ENCODE measurements at places on chromosomes 1 and 21.
A peak's percentile ranks its signal among the peaks of the same experiment; 100 is the strongest.

DNA sequence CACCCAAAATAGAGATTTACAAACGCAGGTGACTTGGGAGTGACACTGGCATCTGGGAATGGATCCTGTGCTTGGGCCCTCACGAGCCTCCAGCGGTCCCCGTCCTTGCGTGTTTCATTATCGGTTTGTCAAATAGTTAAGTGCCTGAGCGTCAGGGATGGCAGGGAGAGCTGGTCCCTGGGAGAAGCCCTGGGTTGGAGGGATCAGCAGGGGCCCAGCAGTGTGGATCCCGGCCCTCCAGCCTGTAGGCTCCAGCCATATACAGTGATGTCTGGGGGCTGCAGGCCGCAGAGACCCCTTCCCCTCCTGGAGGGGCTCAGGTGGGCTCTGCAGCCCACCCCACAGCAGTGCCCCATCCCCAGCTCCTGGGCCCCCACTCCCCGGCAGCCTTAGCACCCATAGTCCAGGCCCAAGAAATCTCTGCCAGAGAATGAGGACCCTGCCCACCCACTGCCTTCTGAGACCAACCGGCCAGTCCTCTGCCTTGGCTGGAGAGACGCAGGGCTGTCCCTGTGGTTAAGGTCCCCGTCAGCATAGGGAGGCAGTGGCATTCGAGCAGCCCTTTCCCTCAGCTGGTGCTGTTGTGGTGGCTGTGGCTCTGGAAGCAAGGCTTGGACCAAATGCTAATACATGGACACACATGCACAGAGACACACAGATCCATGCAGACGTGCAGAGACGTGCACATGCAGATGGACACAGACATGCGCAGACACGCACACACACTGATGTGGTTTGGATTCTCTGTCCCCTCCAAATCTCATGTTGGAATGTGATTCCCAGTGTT is 2.4 kb upstream of the SLC19A1 start:
- no peak for DNase-seq

DNA sequence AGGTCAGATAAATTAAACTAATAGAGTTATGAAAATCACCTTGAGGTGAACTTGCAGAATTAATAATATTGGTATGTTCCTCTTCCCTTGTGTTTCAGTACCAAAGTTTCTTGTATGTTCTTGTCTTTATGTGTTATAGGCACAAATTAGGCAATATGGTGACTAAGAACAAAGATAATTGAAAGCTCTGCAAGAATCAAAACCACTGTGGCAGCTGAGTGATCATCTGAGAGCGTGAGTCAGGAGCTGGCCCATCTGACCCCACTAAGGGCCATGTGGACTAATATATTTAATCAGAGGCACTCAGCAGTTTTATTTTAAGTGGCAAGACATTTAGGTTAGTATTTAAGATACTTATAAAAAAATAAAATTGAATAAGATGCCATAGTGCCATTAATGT is 12.8 kb upstream of the CASQ2 start:
- no peak for DNase-seq

DNA sequence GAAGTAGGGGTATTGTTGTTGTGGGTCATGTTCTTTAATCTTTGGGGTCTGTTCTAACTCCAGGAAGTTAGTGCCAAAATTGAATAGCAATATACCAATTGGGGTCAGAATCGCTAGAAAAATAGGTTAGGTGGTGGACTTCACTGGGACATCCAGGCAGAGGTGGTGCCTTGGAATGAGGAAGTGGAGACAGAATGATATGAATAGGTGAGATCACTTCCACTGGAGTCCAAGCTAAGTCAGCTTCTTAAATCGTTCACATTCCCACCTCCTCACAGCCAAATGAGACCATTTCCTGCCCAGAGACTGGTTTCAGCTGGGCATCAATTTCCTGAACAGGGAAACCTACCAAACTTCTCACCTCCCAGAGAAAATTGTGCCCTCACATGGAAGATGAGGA is 137.8 kb upstream of the RAB4A start:
- DNase-seq = no peak

GRCh38 chr21:45963232-45963570 is 18.4 kb upstream of the COL6A1 start:
- DNase-seq = no peak

GRCh38 chr1:117104986-117105385 is 16.6 kb downstream of the TRIM45 start:
- no peak for DNase-seq

DNA sequence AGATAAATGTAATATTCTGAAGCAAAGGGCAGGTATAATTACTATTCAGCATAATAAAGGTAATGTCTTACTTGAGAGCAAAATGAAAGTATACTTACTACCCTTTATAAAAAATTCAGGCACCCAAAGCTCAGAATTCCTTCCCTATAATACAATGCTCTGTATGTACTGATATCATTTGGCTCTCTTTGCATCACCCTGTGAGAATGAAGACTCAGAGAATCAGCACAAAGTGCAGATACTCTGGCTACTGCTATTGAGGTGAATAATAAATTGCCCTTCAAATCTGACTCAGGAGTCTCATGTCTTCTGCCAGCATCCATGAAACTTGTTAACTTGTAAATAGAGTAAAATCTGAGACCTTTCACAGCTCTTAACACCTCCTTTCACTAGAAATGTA is 108.5 kb upstream of the KCTD3 start:
- no peak for DNase-seq

- DNase-seq = peak; percentile 54
Measured at GRCh38 chr1:155645034-155645598, 35.1 kb downstream of the MSTO1 start.

GRCh38 chr1:230985711-230986110 is 6.8 kb downstream of the ARV1 start:
- peak; percentile 77 for DNase-seq

GRCh38 chr1:209328196-209328595 is 255.3 kb upstream of the CAMK1G start:
- DNase-seq = no peak

- no peak for DNase-seq
Measured at GRCh38 chr1:201436393-201436792, 14.9 kb upstream of the TNNI1 start.

DNA sequence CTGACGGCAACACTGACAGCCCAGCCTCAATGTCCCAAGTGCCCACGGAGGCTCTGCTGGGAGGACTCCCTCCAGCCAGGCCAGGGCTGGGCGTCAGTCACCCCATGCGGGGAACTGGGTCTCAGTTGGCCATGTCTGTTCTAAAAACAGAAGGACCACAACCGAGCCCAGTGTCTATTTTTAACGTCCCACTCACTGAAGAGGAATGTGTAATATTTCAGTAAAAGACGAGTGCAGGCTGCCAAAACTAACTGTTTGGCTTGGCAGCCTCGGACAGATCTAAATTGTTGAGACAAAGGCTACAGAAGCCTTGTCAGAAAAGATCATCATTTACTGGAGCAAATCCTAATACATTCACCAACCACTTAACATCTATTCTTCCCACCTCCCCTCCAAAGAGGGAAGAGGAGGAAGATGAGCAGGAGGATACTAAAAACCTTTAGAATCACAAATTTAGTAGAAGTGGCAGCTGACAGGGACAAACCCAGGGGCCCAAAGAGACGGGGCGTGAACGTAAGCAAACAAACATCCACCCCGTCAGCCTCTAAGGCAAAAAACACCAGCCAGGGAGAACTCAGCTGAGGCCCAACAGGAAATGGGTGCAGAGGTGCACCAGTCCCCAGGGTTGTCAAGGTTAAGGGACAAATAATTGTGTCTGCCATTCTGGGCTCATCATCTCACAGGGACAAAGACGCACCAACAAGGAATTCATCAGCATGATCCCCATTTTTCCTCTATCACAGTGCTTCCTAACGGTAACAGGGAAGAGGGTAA is 18.7 kb downstream of the C1orf198 start:
- DNase-seq = no peak

- no peak for DNase-seq
Measured at GRCh38 chr1:225464851-225465792, 37.3 kb upstream of the LBR start.

- no peak for DNase-seq
Measured at GRCh38 chr21:46605767-46606426, 1.0 kb upstream of the S100B start.

DNA sequence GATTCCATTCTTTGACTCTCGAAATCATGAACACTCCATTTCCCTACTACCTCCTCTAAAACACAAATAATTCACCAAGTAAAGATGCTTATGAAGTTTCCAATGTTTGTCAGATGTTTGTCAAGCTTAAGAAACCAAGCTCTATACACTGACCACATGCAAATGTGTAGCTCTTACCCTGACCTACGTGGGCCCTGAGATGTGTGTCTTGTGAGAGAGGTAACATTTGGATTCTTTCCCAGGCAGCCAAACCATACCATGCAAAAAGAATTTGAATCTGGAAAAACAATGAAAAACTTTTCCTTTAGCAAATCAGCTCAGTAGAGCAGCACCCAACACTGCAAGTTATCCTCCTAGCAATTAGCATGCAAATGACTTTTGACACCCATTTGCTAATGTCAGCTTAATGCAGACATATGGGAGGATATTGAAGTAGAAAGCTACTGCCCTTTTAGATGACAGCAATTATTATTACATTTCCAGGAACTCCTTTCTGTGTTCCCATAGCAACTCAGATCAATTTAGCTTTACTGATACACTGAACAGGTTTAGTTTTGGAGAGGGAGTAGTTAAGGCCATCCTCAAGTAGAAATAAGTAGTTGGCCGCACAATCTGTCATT is 83.2 kb upstream of the RGS4 start:
- DNase-seq = no peak

DNA sequence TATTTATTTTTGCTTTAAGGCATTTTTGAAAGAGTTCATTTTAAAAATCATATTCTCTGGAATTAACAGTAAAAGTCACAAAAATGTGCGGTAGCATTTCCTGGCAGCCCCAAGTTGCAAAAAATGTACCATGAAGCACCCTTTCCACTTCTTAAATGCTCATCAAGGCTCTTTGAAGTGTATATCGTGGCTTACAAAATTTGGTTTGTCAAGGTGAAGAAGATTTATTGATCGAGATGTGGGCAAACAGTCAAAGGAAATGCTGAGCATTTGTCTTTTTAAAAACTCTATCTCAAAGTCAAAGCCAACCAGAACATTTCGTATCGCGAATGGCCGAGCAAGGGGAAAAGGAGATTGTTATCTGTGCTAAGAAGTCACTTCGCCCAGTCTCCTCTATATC is 277.5 kb upstream of the KAZN start:
- DNase-seq = no peak

- no peak for DNase-seq
Measured at GRCh38 chr21:34540206-34540605, 28.2 kb upstream of the KCNE1 start.

DNA sequence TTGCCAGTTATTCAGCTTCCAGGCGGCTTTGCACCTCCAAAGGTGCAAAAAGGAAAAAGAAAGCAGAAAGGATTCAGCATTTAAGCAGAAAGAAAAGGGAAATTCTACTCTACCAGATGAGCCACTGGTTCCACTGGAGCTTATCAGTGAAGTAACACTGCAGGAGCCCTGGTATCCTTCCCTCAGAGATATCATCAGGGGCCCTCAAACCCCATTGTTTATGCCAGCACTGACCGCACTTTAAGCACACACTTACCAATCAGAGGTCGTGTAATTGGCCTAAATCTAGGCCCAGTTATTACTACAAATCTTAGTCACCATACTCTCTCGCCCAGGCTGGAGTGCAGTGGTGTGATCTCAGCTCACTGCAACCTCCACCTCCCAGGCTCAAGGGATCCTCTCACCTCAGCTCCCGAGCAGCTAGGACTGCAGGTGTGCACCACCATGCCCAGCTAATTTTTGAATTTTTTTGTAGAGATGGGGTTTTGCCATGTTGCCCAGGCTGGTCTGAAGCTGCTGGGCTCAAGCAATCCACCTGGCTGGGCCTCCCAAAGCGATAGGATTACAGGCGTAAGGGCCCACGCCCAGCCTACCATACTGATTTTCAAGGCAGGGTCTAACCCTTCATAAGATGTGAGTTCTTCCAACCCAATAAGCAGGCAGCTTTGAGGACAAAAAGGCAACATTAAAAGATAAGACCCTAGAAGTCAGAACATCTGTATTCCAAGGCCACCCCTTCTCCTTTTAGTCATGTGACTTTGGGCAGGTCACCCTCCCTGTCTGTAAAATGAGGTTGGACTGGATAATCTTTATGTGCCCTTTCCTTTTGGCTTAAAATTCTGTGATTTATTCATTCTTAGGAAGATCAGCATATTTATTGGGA is 125.3 kb downstream of the SYT2 start:
- DNase-seq = peak; percentile 66

DNA sequence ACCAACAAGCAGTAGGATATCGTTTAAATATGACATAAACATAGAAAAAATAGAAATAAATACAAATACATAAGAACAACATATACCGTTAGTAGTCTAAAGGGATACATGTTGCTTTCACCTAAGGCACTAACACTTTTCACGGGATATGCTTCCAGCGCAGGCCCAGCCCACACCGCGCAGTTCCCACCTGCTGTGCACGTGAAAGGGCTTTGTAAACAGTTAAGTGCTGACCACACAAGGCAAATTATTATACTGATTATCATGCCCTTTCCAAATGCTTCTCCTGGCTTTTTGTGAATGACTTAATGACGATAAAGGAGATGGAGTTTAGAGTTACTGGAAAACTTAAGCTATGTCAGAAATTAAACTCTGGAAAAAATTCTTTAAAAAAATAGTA is 11.3 kb upstream of the IL22RA1 start:
- DNase-seq = no peak

- peak; percentile 4 for DNase-seq
Measured at GRCh38 chr1:228735871-228736586, 750 bp downstream of the RHOU start.

DNA sequence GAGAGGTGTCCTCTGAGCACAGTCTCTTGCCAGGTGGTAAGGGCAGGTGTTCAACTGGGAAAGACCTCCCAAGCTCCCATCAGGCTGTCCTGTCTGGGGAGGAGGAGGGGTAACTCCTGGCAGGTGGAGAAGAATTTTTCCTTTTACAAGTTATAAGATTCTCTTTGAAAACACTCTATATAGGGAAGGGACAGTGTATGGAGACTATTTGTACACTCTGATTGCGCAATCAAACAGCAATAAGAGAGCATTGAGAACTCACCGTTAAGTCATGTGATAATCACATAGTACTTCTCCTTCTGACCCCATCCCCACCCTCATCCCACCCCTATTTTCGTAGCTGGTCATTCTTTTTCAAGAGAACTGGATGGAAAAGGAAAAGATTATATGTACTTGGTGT is 179.3 kb upstream of the ZNF644 start:
- DNase-seq = no peak

Measured in erythroblast (primary cell).